ENCODE measurements at places on chromosomes 11 and 22.
A peak's percentile ranks its signal among the peaks of the same experiment; 100 is the strongest.

DNA sequence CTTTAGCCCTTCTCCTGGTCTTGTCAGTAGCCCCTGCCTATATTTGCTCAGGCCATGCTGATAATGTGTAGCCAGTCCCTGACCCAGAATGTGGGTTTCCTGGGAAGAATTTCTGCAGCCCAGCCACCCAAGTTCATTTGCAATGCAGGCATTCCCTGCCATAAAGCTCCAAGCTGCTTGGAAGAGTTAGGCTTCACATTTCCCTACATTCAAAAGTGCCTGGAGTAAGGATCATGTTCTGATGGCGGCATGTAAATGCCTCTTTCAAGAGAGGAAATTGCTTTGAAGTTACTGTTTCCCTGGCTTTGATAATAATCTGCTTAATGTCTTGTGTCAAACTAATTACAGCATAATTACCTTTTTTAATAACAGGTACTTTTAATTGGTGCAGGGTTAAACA is 266.1 kb downstream of the MIAT start:
- no peak for DNase-seq

GRCh38 chr22:36863281-36863680 is 2.5 kb downstream of the NCF4 start:
- no peak for DNase-seq

GRCh38 chr22:25763239-25763777 is 21.3 kb downstream of the MYO18B start:
- no peak for DNase-seq

GRCh38 chr22:30370641-30371230 is 13.9 kb downstream of the CCDC157 start:
- DNase-seq, result no peak

- no peak for DNase-seq
These were observed 459.1 kb downstream of the MIAT start for GRCh38 chr22:27116312-27117086.

GRCh38 chr11:26483108-26483507 is 89.0 kb downstream of the MUC15 start:
- DNase-seq, result no peak

DNA sequence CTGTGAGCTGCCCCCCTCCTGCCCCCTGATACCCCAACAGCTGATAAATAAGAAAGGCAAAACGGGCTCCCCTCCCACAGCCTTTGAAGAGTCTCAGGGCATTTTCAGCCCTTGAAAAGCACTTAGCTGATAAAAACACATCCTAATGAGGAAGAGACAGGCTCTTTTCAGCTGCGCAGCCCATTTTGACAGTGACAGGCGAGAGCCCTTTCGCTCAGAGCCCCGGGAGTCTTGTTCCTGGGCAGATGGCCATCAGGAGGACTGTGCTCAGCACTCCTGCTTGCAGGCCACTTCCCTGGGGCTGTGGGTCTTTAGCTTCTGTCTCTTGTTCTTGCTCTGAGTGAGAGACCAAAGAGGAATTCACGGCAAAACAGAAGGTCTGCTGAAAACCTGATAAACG is 757.2 kb downstream of the BRD1 start:
- DNase-seq, result no peak

GRCh38 chr11:119754199-119754598 is 25.2 kb upstream of the NECTIN1 start:
- DNase-seq, result no peak

DNA sequence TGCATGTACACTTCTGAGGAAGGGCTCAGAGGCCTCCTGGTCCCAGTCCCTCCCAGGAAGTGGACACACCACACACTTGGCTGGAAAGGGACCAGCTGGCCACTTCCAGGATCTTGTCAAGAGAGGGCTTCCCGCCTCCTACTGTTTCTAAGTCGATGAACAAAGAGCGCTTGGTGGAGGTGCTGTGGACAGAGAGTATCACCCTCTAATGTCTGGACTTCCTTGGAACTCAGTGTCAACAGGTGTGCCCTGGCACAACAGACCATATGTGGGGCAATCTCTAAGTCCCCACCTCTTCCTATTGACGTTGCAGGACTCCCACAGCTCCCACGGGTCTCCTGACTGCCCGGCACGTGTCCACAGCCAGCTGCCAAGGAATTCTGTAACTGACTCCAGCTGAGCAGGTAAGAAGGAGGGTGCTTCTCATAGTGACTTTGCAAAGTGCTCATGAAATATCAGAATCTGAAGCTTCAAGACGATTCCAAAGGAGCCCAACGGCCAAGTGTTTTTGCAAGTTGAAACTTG is 16.1 kb downstream of the POU2AF1 start:
- no peak for DNase-seq

- DNase-seq, result peak; percentile 30
These were observed 270.8 kb upstream of the SESN3 start for GRCh38 chr11:95501761-95502266.

DNA sequence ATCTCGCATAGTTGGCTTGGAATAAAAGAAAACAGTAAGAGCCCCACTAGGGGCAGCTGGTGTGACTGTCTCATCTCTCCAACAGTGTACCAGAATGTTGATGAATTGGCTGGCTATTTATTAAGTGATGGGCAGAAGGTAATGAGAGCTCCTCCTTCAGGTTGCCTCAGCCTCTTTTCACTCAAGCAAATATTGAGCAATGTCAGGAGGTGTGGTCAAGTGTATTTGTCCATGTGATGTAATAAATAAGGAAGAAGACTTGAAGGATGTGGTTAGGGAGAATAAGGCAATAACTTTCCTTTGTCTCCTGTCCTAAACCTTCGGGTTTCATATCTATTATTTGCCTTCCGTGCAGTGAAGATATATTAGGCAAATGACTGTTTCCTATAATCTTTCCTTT is at the start of gene TCN1:
TSS of gene TCN1 (minus strand) at position 91 of the 400 bp plus-strand sequence. CDS start at position 74, 17 bp downstream.
- DNase-seq, result no peak

- no peak for DNase-seq
These were observed 17.2 kb upstream of the LINC01488 start for GRCh38 chr11:69463995-69464960.

GRCh38 chr11:13286279-13286821 is 8.8 kb downstream of the BMAL1 start:
- DNase-seq, result no peak

DNA sequence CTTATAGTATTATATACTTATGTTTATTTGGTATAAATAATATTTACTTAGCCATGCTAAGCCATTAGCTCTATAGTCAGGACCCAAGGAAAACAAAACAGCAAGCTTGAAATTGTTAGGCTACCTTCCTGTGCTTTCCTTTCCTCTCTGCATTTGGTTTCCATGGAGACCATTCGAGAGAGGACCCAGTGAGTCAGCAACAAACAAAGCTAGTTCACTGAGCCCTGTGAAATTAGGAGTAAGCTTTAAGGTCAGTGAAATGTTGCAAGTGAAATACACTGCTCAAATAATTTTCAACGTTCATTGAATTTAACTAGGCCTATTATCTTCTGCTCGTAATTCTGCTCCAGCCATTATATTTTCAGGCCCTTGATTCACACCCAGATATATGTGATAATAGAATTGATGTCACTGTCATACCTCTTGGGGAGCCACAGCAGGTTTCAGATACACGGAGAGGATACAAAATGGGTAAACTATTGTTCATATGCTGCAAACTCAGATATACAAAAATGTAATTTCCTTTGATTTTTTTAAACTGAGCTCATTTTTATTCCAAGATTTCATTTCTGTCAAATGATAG is 9.1 kb upstream of the OR10D3 start:
- no peak for DNase-seq

- no peak for DNase-seq
These were observed 46.6 kb downstream of the WNT7B start for GRCh38 chr22:45930324-45930723.

GRCh38 chr11:30045921-30046577 is 29.2 kb upstream of the KCNA4 start:
- no peak for DNase-seq
